ENCODE measurements at places on chromosomes 2 and 18. TPM values are rescaled to one million over a fixed set of nuclear protein-coding genes. Genes with fewer than 3 reads are reported as not detected.

ASPRV1 gene
- polyA plus RNA-seq = 1.1 TPM

DNA sequence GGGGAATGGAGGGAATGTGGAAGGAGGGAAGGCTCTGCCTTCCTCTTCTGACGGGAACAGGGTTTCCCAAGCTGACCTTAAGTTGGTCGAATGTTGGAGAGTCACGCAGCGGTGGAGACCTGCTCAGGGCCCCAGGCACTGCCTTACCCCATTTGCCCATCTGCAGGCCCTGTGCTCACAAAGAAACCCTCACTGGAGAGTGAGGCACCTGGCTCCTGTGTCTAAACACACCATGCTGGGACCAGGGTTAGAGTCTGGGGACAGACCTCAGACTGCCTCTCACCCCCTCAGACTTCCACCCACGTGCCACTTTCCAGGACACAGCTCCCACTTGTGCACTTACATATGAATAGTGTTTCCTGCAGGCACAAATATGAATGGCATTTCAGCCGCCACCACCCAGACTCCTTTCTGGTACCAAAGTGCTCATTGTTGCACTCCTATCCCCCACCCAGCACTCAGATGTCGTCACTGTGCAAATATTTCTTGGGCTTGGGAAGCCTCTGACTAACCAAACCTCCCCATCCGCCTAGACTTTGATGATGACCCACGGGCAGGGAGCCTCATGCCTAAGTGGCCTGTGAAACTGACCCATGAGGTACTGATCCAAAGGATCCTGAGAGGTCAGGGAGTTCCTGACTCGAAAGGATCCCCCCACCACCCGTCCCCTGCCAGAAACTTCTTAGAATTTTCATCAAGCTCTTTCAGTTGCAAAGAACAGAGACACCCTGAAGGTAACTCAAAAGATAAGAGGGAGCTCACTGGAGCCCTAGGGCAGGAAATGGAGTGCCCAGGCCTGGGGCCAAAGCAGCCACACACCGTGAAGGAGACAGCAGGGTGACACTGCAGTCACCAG lies 78.3 kb downstream of the STPG4 start:
- DNase-seq = no peak

- DNase-seq = no peak
Measured at GRCh38 chr18:3380384-3380961, 69.5 kb upstream of the TGIF1 start.

DNA sequence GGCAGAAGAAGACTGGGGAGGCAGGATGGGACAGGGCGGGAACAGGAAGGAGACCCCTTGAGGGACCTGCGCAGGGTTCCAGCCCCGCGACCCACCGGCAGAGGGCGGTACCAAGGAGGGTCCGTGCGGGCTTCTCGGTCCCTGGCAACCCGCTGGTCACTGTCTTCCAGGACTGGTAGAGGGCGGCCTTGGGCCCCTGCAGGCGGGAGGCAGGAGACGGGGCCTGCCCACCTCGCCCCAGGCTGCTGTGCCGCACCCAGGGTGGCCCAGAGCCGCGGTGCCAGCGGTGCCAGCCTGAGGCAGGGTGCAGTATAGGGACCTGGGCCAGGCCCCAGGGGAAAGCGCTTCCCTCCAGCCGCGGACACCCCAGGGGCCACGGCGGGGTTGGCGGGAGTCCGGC lies 34.5 kb downstream of the NEURL3 start:
- no peak for DNase-seq

DNA sequence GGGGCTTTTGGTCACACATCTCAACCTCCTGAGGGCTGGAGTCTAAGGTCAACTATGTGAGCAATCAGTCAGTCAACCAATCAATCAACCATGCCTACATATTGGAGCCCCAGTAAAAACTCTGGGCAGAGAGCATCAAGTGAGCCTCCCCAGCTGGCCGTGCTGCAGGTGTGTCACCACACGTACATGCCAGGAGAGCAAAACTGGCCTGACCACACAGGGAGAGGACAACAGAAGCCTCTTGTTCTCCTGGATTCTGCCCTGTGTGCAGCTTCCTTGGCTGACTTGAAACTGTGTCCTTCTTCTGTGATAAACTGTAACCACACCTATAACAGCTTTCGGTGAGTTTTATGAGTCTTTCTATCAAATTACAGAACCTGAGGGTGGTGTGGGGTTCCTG lies 25.9 kb downstream of the GPR35 start:
- no peak for DNase-seq

GRCh38 chr2:240320204-240320993 lies 115.1 kb upstream of the GPC1 start:
- no peak for DNase-seq

ABCB11 gene
- not detected for polyA plus RNA-seq

GRCh38 chr2:27381577-27382181 lies 1.1 kb upstream of the ZNF513 start:
- DNase-seq = no peak

- DNase-seq = no peak
Measured at GRCh38 chr2:150693556-150693955, 206.1 kb upstream of the RND3 start.

DNA sequence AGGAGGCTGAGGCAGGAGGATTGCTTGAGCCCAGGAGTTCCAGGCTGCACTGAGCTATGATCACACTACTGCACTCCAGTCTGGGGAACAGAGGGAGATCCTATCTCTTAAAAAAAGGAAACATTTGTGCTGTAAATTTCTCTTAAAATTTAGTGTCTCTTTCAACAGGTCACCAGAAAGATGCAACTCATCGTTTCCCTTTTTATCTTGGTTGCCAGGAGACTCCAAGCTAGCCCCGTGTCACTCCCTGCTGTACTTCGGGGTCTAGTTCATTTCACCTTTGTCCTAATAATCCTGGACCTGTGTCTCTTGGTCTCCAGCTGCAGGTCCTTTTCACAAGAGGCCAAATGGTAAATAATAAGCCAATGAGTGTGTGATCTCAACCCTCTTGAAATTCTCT lies 7.1 kb downstream of the HS1BP3 start:
- DNase-seq = no peak

CFAP65 gene
- polyA plus RNA-seq = 0.23 TPM

DNA sequence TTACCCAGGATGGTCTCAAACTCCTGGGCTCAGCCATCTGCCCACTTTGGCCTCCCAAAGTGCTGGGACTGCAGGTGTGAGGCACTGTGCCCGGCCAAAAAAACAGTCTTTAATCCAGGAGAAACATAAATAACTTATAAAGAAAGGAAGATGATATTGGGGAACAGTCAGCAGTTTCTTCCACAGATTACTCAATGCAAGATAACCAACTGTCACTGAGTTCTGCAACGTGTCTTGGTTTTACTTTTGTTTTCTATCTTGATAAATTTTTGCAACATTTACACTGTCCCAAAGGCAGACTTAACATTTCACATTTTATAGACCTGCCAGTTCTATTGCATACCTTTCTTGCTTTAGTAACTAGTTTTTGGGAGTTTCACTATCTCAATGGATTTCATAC lies 71.1 kb downstream of the ANKRD44 start:
- DNase-seq = no peak

PRKAG3 gene
- polyA plus RNA-seq = not detected

GRCh38 chr2:73285159-73285739 lies 971 bp upstream of the FBXO41 start:
- DNase-seq = peak; percentile 16

- DNase-seq = no peak
Measured at GRCh38 chr2:727071-727470, 49.9 kb upstream of the TMEM18 start.

DNA sequence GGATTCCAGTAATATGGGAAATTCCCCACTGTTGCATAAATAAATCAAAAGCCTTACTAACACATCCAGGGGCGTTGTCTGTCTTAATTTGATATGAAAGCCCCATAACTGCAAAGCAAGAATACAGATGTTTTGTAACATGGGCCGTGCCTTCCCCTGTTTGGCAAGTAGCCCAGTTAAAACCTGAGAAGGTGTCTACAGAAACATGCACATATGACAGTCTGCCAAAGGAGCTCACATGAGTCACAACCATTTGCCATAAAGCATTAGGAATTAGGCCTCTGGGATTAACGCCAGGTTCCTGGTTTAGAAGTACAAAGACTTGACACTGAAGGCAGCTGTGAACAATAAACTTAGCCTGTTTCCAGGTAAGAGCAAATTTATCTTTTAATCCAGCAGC lies 43.1 kb upstream of the LONRF2 start:
- no peak for DNase-seq

ZNF396 gene
- 1.9 TPM for polyA plus RNA-seq

PIEZO2 gene
- polyA plus RNA-seq = not detected

C2orf80 gene
- polyA plus RNA-seq = not detected

- no peak for DNase-seq
Measured at GRCh38 chr18:59733421-59733820, 36.2 kb upstream of the CCBE1 start.

CFAP210 gene
- not detected for polyA plus RNA-seq

GRCh38 chr2:61759005-61759404 lies 94.9 kb downstream of the FAM161A start:
- no peak for DNase-seq

DNA sequence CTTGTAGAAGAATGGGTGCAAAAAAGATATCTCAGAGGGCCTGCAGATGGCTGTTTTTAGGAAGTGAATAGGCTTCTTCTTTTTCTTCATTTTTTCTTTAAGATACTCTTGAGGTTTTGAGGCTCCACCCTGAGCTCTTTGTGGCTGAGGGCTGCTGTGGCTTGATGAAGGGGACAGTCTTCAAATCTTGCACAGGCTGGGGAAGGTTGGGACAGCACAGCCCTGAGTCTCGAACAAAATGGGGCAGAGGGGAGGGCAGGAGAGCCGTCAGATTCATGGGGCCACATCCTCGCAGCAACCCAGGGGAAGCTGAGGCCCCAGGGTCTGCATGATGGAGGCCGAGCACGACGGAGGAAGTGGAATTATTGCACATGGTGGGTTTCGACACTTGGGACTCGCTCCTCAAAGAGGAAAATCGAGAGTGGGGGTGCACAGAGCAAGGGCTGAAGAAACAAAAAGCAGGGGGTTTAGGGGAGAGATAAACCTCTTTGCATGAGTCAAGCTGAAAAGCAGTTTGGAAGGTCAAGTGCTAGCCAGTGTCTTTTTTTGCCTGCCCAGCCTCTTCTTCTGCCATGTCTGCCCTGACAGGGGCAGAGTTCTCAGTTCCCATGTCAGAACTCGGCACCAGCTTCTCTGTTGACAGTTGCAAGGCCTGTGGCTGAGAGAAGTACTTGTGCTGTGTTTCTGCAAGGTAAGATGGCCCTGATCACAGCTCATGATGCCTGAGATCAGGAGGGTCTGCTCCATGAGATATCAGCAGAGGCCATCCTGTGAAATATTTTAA lies 19.5 kb downstream of the INPP4A start:
- peak; percentile 70 for DNase-seq

DNA sequence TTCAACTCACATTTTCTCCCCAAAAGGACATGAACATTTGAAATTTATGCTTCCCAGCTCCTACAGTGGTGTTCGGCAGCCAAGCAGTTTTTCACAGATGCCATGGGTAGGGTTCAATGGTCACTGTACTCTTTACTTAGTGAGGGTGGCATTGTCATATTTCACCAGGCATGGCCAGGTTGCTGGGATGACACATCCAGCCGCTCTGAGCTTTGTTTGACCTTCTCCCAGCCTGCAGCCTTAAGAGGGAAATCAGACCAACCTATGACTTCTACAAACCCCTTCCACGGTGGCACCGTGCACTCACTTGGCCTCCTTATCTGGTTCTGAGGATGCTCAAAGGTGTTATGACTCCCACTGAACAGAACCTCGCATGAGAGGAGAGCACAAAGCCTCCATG lies 108.4 kb upstream of the SH3BP4 start:
- DNase-seq = no peak

GRCh38 chr2:203533676-203534591 lies 1.2 kb downstream of the RAPH1 start:
- DNase-seq = no peak

GRCh38 chr18:3704556-3705344 lies 254.8 kb downstream of the TGIF1 start:
- DNase-seq = no peak

- DNase-seq = no peak
Measured at GRCh38 chr2:62074233-62074632, 121.7 kb upstream of the B3GNT2 start.

- no peak for DNase-seq
Measured at GRCh38 chr2:5686068-5686467, 6.1 kb upstream of the SOX11 start.

DNA sequence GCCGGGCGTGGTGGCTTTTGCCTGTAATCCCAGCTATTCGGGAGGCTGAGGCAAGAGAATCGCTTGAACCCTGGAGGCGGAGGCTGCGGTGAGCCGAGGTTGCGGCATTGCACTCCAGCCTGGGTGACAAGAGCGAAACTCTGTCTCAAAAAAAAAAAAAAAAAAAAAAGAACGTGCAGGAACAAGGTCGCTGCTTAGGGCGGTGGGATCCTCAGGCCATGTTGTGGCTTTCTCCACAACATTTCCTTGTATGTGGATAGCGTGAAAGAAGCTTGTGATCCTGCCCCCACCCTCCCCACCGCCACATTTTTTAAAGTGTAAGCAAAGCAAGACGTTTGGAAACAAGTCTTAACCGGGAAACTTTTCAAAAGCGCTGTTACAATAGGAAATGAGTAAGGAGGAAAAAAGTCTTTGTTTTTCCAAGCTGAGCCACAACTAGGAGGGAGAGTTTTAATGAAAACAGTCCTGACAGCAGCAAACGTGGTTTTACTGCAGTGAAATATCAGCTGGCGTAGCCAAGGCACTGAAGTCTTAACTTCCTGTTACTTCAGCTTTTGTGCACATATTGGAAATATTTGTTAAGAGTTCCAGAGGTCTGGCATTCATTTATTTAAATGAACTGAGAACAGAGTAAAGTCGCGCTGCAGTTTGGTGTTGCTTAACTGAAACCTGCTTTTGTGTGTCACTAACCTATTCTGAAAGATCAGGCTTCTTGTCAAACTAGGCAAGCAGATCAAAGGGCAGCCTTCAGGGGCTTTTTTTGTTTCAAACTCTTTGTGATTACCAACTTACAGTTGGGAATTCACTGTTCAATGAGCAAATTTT lies 3.8 kb downstream of the TGIF1 start:
- peak; percentile 40 for DNase-seq

DNA sequence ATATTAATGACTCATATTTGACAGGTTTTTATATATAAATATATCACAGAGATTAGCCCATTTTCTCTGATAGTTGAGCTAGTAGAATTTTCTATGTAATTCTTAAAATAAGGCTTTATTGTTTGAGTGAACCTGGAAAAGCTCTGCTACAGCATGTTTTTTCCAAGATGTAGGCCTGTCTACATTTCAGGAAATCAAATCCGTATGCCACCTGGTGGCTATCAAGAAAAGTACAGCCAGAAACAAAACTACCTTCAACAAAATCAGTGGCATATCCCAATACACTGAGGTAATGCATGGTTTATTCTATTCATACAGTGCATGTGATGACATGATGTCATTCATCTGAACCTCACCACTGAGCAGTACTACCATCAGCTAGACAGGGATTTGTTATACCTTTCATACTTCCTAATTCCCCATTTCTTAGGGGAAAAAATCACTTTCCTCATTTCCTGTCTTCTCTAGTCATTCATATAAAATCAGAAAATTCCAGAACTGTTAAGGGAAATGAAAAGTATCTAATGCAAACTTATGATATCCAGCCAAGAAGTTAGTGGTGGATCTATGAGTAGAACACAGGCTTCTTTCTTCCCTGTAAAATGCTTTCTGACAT lies 310.4 kb upstream of the SYT4 start:
- DNase-seq = no peak

PRSS56 gene
- not detected for polyA plus RNA-seq

All from naive thymus-derived CD8-positive, alpha-beta T cell (primary cell).